ENCODE measurements at places on chromosomes 7 and 10.

DNA sequence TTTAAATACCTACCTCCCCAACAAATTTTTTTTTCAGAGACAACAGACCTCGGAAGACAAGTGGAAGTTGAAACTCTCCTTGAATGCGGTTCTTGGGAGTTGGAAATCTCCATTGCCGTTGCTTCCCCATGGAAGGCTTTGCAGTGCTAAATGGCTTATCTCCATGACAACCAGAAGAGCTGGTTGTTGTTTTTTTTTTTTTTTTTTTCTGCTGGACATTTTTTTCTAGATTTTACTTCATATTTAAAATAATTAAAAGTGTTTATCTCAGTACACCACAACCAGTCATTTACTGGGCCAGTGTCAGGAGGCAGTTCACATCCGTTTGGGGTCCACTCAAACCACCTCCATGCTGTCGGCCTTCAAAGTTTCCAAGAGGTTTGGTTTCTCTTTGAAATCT lies 348.5 kb upstream of the PRKCQ start:
- DNase-seq: no peak

DNA sequence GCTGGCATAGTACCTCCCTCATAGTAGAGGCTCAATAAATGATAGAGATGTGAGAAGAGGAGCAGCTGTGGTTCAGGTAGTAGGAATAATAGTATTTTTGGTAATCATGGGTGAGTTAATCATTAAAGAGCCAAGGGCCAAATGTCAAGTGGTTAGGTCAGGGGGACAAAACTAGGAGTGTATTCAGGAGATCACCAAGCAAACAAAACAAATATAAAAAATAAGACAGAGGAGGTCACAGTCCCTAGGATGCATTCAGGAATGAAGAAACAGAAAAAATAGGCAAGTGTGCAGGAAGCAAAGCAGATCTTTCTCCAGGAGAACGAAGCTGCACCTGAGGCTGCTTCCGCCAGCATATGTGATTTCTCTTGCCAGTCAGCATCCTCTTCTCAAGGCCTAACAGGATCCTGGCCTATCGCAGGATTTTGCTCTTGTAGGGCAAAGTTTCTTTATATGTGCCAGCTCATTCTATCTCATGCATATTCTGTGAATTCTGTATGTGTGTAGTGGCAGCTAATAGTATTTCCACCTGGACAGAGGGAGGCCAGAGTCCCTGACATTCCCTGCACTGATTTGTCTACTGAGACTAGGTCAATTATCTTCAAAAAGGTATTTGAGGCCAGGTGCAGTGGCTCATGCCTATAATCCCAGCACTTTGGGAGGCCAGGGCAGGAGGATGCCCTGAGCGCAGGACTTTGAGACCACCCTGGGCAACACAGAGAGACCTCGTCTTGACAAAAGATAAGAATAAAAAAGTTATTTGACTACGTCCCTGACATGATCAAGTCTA lies 82.7 kb downstream of the AKR1D1 start:
- no peak for DNase-seq

GRCh38 chr7:832167-832967 lies at the start of gene SUN1:
SUN1 (plus strand) TSS chr7:832476; CDS start chr7:832525, 49 bp downstream.
- no peak for DNase-seq

- DNase-seq: no peak
Measured at GRCh38 chr10:50511492-50512213, 112.1 kb downstream of the SGMS1 start.

DNA sequence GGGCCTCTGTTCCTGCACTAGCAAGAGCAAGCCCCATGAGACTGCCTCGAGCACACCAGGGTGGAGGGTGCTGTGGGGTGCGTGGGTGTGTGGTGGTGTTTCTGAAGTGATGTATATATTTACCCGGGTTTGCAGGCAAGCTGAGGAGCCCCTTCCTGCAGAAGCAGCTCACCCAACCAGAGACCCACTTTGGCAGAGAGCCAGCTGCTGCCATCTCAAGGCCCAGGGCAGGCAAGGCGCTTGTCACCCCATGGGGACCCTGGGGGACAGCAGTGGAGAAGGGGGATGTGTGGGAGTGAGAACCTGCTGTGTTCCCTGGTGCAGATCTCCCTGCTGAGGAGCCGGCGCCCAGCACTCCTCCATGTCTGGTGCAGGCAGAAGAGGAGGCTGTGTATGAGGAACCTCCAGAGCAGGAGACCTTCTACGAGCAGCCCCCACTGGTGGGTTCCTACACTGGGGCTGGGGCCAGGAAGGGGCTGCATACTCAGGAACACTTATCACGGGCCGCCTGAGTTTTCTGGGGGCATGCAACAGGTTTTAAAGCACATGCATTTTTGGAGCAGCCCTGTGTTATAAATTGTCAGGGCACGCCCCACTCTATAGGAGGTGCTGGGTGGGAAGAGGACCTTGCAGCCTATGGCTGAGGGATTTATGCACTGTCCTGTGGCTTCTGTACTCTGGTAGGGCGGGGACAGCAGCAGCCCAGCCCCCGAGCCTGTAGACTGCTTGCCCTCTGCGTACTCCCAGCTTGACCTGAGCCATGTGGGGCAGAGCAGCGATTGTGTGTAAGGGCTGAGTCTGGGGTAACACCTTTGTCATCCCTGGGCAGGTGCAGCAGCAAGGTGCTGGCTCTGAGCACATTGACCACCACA lies 5.9 kb downstream of the PGAM2 start:
- DNase-seq: no peak

- DNase-seq: no peak
Measured at GRCh38 chr7:122143376-122143750, 686 bp downstream of the AASS start.

DNA sequence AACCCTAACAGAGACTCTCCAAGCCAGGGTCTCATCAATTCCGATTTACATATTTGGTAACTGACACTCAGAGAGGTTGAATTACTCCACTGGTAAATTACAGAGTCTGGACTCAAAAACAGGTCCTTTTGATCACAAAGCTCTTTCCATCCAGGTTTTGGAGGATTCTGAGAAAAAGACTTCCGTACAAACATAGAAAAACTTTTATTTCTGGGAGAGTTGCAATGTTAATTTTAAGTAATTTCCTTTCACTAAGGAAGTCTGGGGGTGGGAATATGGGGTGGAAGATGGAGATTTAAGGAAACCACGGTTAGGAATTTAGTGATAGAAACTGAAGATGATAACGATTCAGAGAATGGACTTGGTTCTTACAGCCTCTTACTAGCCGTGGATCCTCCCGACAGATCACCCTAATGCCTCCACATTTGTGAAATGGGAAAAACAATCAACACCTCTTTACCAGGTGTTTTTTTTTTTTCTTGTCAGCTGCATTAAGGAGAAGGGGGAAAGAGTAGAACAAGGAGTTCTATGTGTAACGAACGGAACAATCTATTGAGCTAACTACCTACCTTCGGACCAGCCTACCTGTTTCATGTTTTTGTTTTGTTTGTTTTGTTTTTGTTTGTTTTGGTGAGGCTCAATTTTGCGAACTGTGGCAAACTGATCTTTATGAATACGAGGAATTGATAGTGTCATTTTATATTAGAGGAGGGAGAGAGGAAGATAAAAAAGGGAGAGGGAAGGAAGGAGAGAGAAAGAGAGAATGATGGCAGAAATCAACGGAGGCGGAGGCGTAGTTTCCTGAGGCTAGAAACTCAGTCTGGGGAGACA lies 1.7 kb upstream of the RBM20 start:
- no peak for DNase-seq

GRCh38 chr10:36817898-36818297 lies 307.5 kb upstream of the ANKRD30A start:
- DNase-seq: no peak

- DNase-seq: no peak
Measured at GRCh38 chr10:62249957-62250356, 18.7 kb downstream of the RTKN2 start.

GRCh38 chr7:130141161-130141883 lies 63.9 kb downstream of the TMEM209 start:
- no peak for DNase-seq

DNA sequence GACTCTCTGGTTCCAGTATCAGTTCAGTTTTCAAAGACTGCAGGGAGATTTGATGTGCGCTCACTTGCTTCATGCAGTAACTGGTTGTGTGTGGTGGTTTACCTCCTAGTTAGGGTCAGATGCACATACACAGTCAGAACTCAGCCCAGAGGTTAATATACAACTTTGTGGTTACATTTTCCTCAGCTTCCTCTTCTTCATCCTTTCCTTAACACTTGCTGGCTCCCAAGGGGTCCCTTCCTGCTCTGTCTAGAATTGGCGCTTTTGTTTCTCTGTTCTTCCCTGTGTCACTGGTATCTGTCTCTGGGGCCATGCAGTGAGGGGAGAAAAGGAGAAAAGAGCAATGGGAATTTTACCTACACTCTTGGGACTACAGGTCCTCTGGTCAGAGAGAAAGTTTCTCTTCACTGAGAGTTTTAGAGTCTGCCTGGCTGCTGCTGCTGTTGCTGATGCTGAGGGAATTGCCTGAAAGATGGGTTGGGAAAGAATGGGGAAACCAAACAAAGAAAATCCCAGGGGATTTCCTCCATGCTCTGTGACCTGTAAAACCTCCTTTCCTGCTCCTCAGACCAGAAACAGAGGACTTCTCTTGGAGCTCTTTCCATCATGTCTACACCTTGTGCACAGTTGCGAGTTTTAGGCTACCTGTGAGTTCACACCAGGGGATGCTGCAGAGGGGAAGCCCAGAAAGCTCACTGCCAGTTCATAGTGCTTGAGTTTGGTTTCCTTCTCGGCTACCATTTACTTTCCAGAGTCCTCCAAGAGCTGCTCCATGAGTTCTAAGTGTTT lies 74.6 kb downstream of the WDFY4 start:
- no peak for DNase-seq

DNA sequence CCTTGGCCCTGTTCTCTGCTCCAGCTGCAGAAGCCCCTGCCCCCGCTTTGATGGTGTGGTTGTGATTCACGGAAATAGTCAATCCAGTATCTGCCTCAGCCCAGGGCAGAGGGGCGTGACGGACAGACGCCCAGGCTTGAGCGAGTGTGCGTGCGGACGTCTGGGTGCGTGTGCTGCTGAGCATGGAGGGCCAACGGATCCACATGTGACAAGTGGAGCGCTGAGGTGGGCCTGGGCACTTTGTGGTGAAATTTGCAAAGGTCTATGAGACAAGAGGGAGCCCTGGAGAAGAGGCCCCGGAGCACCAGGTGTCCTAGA lies 94.4 kb downstream of the WDR37 start:
- no peak for DNase-seq

DNA sequence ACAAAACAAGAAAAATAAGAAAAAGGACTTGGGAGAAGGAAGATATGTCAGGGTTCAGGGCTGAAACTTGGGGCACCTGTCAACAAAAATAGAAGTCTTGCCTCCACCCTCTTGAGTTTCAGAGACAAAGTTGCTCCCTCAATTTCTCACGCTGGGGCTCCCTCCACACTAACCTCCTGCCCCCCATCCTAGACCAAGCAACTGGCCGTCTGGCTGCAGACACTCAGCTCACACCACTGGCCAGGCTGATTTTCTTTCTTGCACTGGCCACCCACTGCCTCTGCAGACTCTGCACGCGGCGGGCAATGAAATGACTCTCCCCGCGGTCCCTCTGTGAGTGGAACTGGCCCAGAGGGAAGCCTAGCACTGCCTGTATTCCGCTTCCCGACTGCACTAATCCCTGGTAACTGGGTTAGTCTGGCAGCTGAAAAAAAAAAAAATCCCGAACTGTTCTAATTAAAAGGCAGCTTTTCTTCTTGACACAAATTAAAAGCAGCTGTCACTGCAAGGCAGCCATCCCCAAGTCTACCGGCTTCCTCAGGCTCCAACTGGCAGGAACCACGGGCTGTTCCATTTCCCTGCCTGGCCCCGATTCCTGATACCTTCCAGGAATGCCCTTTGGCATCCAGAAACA lies 83.5 kb downstream of the SPDYE5 start:
- peak; percentile 75 for DNase-seq

DNA sequence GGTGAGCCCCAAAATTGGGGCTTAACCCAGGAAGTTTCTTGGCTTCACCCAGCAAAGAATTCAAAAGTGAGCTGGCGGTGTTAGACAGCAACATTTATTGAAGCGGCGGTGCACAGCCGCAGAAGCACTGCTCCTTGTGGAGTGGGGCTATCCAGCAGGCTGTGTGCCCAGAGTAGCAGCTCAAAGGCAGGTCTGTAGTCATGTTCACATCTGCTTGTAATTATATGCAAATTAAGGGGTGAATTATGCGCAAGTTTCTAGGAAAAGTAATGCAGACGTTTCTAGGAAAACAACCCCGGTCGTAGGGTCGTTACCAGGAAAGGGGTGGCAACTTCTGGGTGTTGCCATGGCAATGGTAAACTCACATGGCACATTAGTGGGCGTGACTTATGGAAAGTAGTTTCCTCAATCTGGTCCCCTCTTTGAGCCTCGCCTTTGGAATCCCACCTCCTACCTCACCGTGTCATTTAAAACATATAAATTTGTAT lies 13.7 kb upstream of the KBTBD2 start:
- no peak for DNase-seq

- DNase-seq: no peak
Measured at GRCh38 chr10:8365935-8366911, 311.7 kb downstream of the GATA3 start.

DNA sequence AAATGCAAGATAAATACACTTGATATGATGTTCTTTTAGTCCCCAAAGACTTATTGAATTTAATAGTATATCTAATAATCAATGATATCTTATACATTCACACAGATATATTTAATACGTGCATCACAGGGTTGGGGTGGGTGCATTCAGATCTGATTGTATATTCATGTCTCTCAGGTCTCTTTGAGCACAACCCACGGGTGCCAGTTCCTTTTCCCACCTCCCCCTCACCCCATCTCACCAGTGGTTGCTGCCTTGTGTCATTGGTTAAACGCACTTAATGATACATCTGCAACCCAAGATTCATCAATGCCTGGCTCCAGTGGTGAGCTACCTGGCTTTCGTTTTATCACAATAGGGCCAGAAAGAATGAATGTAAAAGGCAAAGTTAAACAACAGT lies 6.2 kb downstream of the LRIT1 start:
- no peak for DNase-seq

GRCh38 chr7:107891636-107892366 lies 818 bp downstream of the DLD start:
- DNase-seq: no peak

DNA sequence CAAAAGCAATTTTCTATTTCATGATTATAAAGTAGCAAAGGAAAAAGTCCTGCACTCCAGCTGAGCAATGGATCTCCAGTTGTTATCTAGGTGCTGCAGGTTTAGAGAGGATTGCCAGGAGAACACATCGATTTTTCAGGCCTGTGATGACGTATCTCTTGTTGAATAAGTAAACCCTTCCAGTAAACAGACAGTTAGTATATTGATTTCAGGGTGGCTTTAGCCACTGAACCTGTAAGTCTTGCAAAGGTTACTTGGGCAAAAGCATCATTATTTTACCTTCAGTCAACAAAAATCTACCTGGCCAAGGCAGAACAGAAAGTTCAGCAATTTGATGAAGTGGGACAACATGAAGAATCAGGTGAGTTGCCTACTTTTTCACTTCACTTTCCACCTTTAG lies 12.3 kb downstream of the EGFR start:
- no peak for DNase-seq

All from D721Med (cell line).